DMS153 (cell line): ENCODE measurements at places on chromosomes 7 and 10.

GRCh38 chr7:129779602-129780256 is 168.2 kb downstream of the NRF1 start:
- no peak for DNase-seq

- no peak for DNase-seq
Measured at GRCh38 chr7:116967983-116968382, 14.7 kb downstream of the ST7 start.

DNA sequence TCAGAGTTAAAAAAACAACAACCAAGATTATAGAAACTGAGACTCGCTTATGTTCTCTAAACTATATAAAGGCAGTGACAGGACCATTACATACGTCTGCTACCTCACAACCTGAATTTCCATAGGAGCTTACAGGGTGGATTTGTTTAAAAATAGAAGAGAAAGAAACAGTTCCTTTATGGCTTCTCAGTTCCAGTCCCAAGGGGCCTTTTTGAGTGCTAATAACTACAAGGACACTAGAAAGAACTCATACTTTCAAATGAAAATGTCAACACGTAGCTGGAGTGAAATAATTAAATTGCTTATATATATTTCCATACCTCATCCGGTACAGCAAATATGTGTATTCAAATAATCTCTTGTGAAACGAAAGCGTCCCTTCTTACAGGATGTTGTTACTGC is 19.7 kb downstream of the TSPAN12 start:
- DNase-seq: no peak

- peak; percentile 30 for DNase-seq
Measured at GRCh38 chr7:95527033-95527775, 41.5 kb downstream of the ASB4 start.

GRCh38 chr10:3777981-3778691 is 6.9 kb downstream of the KLF6 start:
- DNase-seq: no peak
